Activated CD4-positive, alpha-beta T cell treated with anti-CD3 and anti-CD28 coated beads, Interleukin-2, amount 50 U/mL, for 16 hours (primary cell): ENCODE measurements at places on chromosomes 2 and 18.

- no peak for DNase-seq
Measured at GRCh38 chr2:66305718-66306117, 129.2 kb upstream of the MEIS1 start.

DNA sequence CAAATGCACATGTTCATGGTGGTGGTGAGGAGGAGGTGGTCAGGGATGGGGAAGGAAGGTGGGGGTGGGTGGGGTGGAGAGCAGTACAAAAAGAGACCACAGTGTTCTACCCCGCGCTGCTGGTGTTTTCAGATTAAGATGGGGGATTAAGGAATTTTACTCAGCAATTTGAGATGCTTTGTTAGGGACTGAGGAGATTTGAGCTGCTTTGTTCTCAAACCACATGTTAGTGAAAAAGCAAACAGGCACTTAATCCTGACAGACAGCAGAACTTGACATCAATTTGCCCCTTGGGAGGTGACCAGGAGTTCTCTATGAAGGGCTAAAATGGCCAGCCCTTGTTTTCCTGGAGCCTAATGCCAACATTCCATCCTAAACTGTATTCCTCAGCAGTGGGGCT, 244.5 kb downstream of the MEIS1 start:
- DNase-seq = no peak

- no peak for DNase-seq
Measured at GRCh38 chr2:147789720-147790119, 55.1 kb upstream of the ACVR2A start.

GRCh38 chr2:142907653-142908052, 30.2 kb downstream of the KYNU start:
- DNase-seq = no peak

GRCh38 chr2:46521215-46521683, 41.9 kb downstream of the TMEM247 start:
- no peak for DNase-seq

GRCh38 chr2:207727261-207727660, 15.8 kb downstream of the CCNYL1 start:
- DNase-seq = no peak
